Activated naive CD4-positive, alpha-beta T cell treated with anti-CD3 and anti-CD28 coated beads, Interleukin-2, amount 50 U/mL, for 72 hours (primary cell): ENCODE measurements at places on chromosomes 2 and 18. TPM values are rescaled to one million over a fixed set of nuclear protein-coding genes. Genes with fewer than 3 reads are reported as not detected.

Gene RGPD3
- 0.48 TPM for total RNA-seq

Gene ALPI
- total RNA-seq, result not detected

Gene ASXL3
- not detected for total RNA-seq

Gene SLC5A7
- not detected for total RNA-seq

Gene SP140
- total RNA-seq, result 77.7 TPM
